ENCODE measurements at places on chromosomes 2 and 18.
A peak's percentile ranks its signal among the peaks of the same experiment; 100 is the strongest.

DNA sequence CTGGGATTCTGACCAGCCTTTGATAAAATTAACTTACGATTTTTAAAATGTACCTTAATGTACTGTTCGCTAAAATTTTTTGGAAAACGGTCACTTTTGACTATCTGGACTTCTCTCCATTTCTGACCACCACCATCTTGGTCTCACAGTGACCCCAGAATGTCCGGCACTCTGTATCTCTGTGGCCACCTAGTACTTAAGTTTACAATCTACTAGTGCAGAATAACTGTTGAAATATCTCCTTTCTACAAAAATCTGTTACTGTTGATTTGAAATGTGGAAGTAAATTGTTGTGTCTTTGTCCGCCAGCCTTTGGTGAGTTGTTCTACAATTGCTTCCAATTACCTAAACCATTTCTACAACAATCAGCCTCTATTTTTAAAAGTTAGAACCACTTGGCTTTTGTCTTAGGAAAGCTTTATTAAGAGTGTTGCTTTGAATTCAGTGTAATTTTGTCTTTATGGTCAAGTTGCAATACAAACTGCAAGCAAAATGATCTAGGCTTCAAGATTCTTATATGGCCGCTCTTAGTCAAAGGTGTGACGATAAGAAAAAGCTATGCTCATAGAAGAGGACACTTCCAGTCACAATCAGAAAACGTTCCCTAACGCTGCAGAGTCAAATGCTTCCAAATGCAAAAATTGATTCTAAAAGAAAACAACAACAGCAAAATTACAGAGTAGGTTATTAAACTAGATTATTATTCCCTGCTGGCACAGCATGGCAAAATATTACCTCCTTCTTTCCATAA is 283.3 kb downstream of the STK39 start:
- no peak for DNase-seq

GRCh38 chr2:69807821-69808540 is 21.5 kb upstream of the GMCL1 start:
- DNase-seq, result no peak

DNA sequence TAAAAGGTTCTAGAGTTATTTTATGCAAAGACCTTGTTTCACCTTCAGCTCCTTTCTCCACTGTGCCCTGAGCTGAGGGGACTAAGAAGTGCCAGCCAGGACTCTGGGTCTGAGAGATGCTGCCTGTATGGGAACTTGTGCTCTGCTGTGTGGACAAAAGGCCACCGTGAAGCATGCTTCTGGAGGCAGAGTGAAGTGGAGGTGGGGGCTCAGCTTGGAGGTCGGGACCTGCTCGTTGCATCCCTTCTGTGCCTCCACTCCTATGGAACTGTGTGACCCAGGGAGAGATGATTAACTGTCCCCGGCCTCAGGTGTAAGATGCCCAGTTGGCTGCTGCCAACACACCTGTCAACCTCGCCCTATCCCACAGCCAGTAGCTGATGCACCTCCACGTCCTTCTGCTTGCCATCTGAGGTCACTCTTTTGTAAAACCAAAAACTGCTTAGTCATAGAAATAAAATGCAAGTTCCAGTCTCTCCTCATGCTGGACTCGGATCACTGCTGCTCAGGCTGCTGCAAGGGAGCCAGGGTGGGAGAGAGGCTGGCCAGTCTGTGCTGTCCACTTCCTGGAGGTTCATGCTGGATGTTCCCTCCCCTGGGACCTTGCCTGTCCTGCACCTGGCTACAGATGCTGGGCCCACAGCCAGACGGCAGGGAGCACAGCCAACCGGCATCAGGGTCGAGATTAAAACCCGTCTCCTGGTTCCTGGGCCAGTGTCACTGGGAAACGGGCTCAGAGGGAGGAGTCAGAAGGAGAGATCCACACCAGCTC is 113.2 kb downstream of the ACKR3 start:
- DNase-seq, result peak; percentile 28

DNA sequence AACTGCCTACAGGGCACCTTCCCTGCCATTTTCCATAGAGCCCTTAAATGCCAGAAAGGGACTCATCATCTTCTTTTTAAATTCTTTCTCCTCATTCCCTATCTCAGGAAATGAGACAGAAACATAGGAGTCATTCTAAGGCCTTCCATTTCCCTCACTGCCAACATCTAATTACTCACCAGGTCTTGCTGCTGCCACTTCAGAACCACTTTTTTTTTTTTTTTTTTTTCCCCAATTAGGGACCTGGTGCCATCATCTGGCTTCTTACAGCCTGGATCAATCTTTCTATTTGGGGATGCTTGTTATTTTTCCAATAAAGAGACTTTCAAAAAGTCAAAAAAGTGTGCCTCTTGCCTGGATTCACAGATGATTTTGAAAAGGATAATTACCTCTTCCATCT is 373.4 kb downstream of the LPIN1 start:
- DNase-seq, result peak; percentile 64

DNA sequence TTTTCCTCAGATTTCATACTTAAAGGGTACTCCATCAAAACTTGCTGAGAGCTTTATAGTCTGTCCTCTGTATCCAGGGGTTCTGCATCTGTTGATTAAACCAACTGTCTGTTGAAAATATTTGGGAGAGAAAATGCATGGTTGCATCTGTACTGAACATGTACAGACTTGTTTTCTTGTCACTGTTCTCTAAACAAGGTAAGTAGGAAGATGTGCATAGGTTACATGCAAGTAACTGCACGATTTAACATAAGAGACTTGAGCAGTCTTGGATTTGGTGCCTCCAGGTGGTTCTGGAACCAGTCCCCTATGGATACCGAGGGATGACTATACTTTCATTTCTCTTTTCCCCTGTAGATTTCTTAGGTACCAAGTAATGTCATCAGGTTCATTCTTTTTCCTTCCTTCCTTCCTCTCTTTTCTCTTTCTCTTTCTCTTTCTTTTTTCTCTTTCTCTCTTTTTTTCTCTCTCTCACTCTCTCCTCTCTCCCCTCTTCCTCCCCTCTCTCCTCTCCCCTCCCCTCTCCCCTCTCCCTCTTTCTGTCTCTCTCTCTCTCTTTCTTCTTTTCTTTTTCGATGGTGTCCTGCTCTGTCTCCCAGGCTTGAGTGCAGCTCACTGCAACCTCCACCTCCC is 23.2 kb downstream of the ADNP2 start:
- no peak for DNase-seq

DNA sequence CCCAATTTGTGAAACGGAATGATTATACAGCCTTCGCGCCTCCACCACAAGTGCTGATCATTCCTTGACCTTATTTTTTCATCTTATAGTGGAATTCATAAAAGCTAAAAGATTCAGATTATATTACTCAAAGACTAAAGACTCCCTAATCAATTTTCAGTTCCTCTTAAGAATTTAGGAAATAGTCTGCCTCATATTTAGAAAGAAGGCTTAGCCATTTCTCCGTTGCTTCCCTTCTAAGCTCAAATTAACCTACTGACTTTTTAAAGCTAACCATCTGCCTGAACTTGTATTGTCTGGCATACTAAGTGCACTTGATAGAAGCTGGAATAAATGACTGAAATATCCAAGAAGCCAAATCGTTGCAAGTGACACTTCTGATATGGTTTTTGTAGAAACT is 44.7 kb downstream of the HNRNPLL start:
- DNase-seq, result no peak

GRCh38 chr2:239467281-239467955 is 66.6 kb upstream of the HDAC4 start:
- no peak for DNase-seq

DNA sequence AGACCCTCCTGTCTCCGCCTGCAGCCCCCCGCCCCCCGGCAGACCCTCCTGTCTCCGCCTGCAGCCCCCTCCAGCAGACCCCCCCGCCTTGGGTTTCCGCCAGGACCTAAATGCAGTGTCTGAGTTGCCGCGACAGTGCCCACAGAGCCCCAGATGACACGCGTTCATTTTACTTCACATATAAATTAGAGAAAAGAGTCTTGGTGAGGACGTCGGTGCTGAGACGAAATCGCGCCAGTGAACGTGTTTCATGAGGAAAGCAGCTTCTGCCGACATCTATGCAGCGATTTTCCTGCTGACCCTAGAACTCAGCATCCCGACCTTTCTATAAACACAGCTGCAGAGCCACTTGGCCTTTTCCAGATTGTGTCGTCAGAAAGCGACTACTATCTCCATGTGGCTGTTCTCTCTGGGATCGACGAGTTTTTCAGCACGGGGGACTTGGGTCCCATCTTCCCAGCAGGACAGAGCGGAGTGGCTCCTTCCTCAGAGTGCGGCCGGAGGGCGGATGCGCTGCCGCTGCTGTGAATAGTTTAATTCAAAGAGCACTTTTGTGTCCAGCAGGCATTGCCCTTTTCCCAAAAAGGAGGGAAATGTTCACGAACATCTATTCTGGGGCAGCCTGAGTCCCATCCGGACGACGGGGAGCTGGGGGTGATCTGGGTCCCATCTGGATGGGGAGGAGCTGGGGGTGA is 136.7 kb downstream of the NFATC1 start:
- DNase-seq, result peak; percentile 25

GRCh38 chr2:42905341-42906110 is 113.1 kb upstream of the HAAO start:
- DNase-seq, result peak; percentile 40

GRCh38 chr2:174681099-174682006 is 82.9 kb downstream of the CHRNA1 start:
- DNase-seq, result peak; percentile 55

DNA sequence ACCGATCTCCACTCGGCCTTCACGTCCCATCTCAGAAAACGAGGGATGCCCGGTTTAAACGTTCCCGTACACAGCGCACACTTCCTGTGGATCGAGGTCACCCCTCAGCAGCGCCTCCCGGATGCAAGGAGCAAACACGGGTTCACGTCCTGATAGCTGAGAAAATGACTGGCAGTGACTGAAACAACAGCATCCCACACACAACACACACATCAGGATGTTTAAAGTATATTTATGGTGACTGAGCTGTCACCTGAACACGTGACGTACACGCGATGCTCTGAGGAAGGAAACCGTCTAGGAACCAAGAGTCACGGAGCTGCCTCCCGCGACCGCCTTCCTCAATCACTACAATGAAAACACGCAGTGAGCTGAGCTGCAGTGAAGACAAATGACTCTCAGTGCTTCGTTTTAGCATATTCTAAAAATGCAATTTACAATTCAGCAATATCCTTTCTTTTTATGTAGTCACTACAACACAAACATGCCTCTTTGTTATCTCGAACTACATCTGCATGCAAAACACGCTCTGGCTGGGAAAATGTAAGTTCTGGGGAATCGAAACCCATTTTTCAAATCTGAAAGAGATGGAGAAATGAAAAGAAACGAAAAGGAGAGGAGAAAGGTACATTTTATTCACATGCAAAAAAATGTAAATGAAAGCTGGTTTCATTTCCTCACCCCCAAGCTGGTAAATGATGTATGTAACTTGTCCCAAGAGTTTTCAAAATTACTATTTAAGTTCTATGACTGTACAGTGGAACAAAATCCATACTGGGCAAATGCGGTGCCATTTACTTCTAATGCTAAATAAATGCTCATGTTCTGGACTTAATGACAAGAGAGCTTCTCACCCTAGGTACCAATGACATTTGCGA is 19.8 kb downstream of the HDAC4 start:
- DNase-seq, result no peak

DNA sequence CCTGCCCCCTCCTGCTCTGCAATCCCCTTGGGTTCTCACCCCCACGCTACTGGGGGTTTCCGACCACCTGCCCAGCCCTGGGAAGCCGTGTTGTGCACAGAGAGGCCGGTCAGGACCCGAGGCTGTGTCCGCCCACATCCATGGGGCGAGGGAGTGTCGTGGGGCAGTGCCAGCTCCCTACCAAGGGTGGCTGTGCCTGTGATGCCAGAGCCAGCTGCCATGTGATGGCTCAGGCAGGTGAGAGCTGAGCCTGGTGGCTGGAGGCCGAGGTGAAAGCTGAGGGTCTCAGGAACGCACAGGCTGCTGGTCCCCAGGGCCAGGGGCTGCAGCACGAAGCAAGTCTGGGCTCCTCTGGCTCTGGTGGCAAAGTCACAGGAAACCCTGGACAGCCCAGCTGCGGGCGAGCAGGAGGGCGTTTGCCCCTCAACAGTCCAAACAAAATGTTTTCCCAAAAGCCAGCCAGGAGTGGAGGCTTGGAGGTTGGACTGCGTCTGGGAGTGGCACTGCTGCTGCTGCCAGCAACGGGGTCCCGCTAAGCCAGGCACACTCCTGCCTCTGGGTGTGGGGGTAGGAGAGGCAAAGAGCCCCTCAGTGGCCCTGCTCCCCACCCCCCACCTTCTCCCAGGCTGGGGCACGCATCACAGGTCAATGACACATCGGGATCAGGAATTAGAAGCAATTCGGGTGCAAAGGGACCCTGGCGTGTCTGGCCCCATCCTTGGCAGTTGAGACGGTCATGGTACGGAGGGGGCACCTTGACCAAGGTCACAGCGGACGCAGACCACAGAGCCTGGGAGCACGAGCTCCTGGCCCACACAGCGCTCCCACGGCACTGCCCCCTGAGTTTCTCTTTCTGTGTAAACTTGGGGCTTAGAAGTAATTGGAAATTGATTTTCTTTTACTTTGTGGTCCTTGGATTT is 72.4 kb upstream of the GPC1 start:
- no peak for DNase-seq

- peak; percentile 93 for DNase-seq
Measured at GRCh38 chr2:238847841-238848690, at the start of gene TWIST2. Gene TWIST2 (plus strand): TSS chr2:238848085. CDS start chr2:238848216, 131 bp downstream.

DNA sequence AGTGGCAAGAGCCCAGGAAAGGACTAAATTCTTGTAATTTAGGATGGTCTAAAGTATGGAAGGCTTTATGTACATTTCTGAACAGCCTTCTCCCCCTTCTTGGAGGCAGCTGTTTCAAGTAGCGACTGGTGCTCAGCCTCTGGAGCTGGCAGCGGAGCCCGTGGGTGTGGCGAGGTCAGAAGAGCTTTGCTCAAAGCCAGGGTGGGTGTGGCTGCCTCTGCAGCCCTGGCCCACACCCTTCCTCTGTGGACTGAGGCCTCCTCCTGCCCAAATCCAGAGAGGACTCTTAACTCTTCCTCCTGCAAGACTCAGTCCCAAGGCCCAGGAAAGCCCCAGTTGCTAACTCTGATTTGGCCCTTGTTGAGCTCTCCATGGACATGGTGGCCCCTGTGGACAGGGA is 202.1 kb upstream of the REV1 start:
- no peak for DNase-seq

DNA sequence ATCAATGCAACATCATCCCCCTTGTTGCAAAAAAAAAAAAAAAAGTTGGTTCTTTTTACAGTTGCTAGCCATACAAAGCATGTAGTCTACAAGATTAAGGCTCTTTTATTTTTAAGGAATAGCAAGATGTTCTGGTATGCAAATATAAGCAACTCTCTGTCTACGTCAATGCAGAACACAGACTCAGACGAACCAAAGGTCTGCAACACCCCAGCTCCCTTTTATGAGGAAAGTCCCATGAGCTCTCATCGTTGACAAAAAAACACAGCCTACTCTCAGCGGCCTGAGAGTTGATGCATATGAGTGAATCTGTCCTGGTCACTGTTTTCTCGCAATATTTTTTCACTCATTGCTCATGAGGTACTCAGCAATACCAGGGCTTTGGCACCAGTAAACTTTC is 112.9 kb downstream of the STK39 start:
- no peak for DNase-seq

GRCh38 chr2:99382143-99382542 is 45.0 kb downstream of the EIF5B start:
- DNase-seq, result no peak

- peak; percentile 40 for DNase-seq
Measured at GRCh38 chr2:29920130-29920577, 1.2 kb downstream of the ALK start.

- no peak for DNase-seq
Measured at GRCh38 chr2:166381-166780, 97.5 kb downstream of the SH3YL1 start.

GRCh38 chr18:67589325-67589724 is 72.8 kb upstream of the DSEL start:
- DNase-seq, result no peak

GRCh38 chr18:74517236-74517630 is 17.1 kb upstream of the CNDP1 start:
- DNase-seq, result no peak
